ENCODE measurements at places on chromosomes 5 and 9.

GRCh38 chr9:108550106-108550505, 305.7 kb downstream of the ACTL7B start:
- DNase-seq: no peak

GRCh38 chr9:79129865-79130480, 441.8 kb upstream of the TLE4 start:
- no peak for DNase-seq

GRCh38 chr9:129334105-129334935, 156.3 kb upstream of the IER5L start:
- DNase-seq: peak; percentile 97

- DNase-seq: peak; percentile 56
Measured at GRCh38 chr9:126162611-126163381, 163.8 kb upstream of the MVB12B start.

DNA sequence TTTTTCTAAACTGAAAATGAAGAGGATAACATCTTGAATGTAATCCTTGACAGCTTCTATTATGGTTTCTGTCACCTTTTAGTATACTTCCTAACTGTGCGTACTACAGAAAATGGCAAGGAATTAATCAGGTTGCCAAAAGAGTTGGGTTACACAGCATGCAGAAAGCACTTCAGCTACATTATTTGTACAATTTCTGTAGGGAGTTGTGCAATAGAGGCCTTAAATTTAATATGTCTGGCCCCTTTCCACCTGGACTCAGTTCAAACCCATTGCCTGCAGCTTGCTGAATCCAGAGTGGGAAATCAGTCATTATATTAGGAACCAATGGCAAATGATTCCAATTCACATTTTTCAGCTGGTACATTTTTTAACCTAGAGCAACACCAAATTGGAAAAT, 549.7 kb downstream of the CSNK1G3 start:
- DNase-seq: no peak

GRCh38 chr5:96997265-96997859, 61.5 kb downstream of the LNPEP start:
- DNase-seq: no peak

GRCh38 chr9:6692881-6693361, 47.4 kb upstream of the GLDC start:
- no peak for DNase-seq

GRCh38 chr5:134063188-134063820, 51.2 kb upstream of the TCF7 start:
- no peak for DNase-seq

DNA sequence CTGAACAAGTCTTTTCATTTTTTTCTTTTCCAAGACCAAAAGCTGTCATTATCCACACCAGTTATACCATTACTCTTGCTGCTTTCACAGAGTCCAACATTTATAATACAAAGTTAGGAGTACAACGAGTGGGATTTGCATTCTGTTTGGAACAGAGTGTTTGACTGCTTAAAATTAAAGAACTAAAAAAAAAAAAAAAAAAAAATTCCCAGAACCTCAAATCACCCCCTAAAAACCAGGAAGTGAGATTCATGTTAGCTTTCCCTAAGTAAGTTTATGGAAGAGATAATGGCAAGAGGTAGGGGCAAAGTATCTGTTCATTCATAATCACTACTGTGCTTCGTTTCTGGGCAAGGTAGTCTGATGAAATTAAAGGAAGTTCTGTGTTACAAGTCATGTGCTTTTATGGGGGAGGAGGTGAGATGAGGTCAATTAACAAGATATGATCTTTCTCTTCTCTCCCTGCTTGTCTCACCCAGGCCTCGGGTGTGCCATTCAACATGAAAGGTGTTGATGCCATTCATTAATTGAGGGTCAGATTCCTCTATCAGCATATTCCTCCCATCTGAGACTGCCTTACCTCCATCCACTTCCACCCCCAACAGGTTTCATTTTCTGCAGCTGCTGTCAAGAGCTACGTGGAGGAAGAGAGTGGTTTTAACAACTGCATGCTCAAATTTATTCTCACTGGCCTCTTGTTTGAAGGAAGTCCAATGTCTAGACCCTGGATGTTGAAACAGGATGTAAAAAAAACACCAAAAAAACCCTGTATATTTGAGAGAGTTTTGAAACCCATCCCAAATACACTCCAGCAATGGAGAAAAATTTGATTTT, 58.1 kb downstream of the MARCHF3 start:
- no peak for DNase-seq

GRCh38 chr5:80319702-80320101, at the start of gene SPZ1:
SPZ1 (plus strand) TSS chr5:80320002; CDS start chr5:80320216, 214 bp downstream.
- DNase-seq: no peak

GRCh38 chr5:527646-528628, 3.7 kb upstream of the SLC9A3 start:
- DNase-seq: no peak

- no peak for DNase-seq
Measured at GRCh38 chr5:92207151-92207550, 824.0 kb upstream of the ARRDC3 start.
